Amygdala (tissue), 56 donors: ENCODE measurements at places on chromosomes 12 and 14.
A peak's percentile ranks its signal among the peaks of the same experiment; 100 is the strongest.

DNA sequence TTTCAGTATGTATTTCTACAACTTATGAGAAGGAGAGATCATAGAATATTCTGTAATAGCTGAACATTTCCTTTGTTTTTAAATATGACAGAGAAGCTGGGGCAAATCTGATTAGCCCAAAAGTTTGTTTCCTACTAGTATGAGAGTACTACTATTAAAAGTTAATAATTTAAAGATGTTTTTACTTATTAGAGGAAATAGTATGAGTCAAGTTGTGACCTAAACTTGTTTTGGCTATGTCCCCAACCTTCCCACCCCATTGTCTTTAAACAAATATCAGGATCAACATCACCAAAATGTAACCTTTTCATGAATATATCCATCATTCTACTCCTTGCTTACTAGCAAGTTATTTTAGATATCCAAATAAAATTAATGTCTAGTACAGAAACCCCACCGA lies 10.5 kb downstream of the GNPNAT1 start:
- no peak for DNase-seq

- no peak for DNase-seq
Observed at GRCh38 chr12:21296751-21297406, 37.8 kb downstream of the SLCO1A2 start.

- DNase-seq: no peak
Observed at GRCh38 chr14:58738189-58738836, 100.6 kb downstream of the DACT1 start.

- no peak for DNase-seq
Observed at GRCh38 chr14:34379816-34380470, 82.1 kb downstream of the SPTSSA start.

GRCh38 chr12:115979351-115979750 lies 298.1 kb downstream of the MED13L start:
- DNase-seq: no peak

GRCh38 chr12:123250471-123251383 lies 17.5 kb downstream of the MTRFR start:
- no peak for DNase-seq

- DNase-seq: no peak
Observed at GRCh38 chr14:94021416-94022157, 4.6 kb upstream of the OTUB2 start.

- no peak for DNase-seq
Observed at GRCh38 chr12:22667122-22667521, 42.2 kb downstream of the ETNK1 start.

DNA sequence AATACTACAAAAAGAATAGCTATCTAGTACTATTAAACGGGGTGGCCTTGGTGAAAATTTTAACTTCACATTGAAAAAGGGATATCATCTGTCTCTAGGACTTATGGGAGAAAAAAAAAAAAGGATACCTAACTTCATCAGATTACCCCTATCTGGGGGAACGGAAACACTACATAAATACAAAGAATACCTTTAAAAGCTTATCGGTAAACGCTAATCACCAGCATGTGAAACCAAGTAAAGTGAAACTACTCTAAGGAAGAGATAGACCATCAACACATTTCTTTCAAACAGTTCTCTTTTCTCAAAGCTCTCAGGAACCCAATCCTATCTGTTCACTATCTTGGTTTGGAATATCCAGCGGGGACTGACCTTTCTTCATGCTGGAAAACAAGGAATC lies 3.5 kb downstream of the KICS2 start:
- DNase-seq: no peak

DNA sequence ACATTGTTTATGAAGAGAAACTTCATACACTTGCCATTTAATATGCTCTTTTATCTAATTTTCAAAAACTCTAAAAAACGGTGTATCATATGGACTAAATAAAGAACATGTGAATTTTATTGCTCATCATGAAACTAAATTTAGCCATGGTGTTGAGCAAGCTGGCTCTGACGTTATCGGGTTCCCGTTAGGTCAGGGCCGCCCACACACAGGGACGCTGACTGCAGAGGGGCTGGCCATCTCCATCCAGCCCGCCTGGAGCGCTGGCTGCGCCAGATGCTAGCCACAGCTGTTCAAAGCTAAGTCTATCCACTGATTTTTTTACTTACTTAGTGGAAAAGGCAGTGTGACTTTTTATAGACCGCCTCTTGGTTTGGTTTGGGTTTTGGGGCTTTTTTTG lies 36.5 kb upstream of the DYNC1H1 start:
- DNase-seq: no peak

- DNase-seq: no peak
Observed at GRCh38 chr14:29925101-29925722, 2.4 kb downstream of the PRKD1 start.

DNA sequence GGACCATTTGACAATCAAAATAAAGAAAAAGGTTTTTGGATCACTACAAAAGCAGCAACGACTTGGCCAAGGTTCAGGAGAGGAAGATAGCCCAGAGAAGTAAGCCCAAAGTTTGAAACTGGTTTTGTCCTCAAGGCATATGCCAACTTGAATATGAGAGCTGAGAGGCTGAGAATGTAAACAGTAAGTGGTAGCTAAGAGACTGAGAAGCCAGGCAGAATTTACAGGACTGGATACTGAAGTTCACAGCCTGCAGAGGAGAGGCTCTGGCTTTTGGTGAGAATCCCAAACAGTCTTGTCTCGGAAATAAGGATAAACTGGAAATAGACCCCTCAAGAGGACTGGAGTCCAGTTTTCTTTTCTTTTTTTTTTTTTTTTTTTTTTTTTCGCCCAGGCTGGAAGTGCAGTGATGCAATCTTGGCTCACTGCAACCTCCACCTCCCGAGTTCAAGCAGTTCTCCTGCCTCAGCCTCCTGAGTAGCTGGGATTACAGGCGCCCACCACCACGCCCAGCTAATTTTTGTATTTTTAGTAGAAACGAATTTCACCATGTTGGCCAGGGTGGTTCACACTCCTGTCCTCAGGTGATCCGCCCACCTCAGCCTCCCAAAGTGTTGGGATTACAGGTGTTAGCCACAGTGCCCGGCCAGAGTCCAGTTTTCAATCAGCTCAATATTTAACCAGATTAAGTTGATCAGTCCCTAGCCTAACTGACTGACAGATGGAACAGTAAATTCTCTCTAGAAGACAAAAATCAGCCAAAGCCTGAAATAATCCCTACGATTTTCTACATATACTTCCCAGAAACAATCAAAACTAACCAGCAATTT lies 82.6 kb upstream of the COCH start:
- DNase-seq: no peak

GRCh38 chr14:68306265-68306933 lies 486.5 kb downstream of the ZFP36L1 start:
- DNase-seq: no peak

DNA sequence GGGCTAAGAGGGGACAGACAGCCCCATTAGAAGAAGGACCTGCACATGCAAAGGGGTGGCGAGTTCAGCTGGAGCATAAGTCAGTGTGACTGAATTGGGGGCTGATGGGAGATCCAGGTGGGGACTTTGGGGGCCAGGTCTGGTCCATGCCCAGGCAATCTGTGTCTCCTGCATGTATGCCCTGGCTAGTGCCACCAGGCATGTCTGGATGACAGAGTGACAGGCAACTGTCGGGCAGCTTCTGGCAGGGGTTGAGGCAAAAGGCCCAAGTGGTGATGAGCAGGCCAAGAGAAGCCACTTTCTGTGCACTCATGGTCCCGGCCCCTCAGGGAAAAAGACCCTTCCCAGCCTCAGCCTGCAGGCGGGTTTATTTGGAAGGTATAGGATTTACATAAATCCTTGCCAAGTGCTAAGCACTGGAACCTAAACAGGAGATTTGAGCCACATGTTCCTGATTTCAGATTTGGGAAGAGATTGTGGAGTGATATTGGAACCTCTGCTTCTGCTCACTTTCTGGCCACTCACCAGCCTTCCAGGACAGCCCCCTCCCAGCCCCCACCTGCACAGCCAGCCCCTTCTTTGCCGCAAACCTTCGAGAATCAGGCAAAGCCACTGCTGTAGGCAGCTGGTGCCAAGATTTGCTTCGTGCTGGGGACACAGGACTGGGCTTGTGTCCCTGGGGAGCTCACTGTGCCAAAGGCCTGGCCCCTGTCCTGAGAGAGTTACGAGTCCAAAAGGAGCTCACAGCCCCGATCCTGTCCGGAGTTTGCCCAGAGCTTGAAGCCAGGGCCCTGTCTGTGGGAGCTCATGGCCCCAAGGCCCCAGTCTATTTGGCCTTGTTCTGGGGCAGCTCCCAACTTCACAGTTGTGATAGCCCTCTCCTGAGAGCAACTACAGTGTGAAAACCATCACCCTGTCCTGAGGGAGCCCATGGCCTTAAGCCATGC lies 232.5 kb upstream of the RTL1 start:
- DNase-seq: peak; percentile 22

DNA sequence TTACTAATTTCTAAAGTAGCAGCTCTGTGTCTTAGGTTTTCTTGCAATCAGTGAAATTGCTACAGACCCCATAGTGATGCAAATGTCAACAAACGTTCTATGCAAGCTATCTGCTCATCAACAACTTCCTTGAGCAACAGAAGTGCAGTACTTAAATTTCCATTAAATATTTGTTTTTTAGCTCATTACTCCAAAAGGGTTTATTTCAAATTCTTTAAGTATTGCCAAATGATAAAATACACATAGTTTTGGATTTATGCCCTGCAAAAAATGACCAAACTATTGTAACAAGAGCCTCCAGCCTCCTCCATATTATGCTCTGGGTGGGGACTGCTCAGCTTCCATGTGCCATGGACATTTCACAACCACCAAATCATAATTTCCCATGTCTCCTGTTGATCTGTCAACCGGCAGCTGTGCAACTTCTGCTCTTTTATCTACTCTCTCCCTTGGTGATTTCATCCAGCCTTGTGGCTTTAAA lies 4.4 kb downstream of the BDKRB1 start:
- no peak for DNase-seq

DNA sequence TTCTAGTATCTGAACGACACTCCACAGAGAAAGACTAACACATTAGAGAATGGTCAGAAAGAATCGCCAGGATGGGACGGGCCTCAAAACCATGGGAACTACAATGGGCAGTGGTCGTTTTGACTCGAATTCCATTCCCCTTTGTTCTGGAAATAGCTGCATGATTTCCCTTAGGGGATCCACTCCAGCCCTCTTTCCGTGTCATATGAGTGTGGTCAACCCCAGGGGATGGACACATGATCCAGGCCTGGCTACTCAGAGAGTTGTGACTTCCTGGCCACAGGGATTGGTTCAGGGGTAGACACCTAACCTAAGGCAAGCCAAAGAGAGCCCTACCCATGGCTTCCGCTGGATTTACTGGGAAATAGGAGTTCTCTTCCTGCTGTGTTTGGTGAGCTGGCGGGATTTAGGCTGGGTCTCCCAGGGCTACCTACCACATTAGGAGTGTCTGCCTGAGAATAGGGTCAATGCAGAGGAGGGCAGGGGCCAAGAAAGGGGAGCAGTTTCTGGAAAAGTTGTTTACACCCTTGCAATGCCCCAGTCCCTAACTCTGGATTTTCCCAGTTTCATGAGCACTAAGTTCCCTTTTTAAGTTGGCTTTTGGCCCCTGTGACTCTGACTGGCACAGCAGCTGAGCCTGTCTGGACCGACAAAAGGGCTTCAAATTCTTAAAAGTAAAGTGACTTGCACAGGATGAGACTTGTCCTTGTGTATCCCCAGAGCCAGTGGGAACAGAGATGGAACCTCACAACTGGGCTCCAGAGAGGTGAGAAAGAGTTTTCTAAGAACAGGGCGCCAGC lies 28.1 kb upstream of the GPATCH2L start:
- no peak for DNase-seq

DNA sequence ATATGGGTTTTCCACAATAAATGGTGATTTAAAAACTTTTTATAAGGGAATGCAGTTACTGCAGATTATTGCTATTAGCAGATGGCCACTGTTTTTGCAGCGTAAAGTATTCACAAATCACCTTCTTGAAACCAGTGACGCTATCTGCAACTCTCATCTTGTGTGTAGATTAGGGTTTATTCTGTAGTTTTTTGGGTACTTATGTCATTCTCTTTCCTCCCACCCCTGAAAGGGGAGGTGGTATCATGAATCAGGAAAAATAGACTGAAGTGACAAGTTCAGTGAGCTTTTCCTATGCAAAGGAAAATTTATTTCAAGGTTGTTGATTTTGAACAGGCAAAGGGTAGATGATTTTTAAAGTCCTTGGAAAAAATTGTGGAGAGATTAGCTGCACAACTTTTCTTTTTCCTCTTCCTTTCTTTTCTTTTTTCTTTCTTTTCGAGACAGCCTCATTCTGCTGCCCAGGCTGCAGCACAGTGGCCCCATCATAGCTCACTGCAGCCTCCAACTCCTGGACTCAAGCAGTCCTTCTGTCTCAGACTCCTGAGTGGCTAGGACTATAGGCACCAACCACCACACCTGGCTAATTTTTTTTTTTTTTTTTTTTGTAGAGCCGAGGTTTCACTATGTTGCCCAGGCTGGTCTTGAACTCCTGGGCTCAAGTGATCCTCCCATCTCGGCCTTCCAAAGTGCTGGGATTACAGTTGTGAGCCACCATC lies 1.6 kb downstream of the FRS2 start:
- no peak for DNase-seq

DNA sequence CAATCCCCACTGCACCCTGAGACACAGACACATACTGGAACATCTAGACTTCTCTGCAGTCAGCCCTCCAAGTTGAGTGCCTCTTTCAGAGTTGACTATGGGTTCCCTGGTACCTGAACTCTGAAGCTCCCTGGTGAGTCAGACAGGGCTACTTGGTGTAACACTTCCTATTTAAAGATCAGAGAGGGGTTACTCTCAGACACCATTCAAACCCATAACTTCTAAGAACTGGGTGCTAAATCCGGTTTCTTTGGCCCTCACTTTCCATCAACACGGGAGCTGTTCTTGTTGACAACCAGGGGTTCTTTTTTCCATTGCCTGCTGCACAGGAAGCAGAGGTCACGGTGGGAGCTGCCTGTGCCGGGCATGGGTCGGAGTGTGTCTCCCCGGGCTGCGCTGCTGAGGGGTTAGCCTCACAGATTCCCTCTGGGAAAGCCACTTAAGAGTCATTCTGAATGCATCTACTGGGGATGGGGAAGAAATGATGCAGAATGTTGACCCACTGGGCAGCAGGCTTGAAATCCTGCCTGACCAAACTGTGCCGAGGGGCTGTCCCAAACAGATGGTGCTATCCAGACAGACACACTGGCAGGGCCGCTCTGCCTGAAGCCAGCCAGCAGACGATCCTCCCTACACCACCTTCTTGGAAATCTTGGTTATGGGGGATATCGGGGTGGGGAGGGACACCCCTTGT lies 74.1 kb downstream of the PITPNM2 start:
- no peak for DNase-seq

DNA sequence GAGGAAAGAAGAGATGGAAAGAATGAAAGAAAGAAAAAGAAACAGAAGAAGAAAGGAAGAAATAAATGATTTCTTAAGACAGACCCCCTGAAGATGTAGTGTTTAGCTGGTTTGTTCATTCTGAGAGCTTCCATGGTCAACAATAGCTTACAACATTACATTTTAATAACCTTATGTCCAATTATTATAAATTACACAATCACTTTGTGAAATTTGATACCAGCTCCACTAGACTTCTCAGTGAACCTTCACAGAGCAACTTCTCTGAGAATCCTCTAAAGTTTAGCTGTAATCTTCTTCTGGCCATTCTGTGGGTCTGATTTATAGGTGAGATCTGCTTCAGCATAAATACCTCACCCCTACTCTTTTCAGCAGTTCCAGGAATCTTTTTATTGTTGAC lies 27.9 kb downstream of the SIX1 start:
- DNase-seq: no peak
